ENCODE measurements at places on chromosomes 3 and 15. TPM values are rescaled to one million over a fixed set of nuclear protein-coding genes. Genes with fewer than 3 reads are reported as not detected.

GRCh38 chr15:90711842-90712241 is 5.3 kb upstream of the BLM start:
- no peak for DNase-seq

DNA sequence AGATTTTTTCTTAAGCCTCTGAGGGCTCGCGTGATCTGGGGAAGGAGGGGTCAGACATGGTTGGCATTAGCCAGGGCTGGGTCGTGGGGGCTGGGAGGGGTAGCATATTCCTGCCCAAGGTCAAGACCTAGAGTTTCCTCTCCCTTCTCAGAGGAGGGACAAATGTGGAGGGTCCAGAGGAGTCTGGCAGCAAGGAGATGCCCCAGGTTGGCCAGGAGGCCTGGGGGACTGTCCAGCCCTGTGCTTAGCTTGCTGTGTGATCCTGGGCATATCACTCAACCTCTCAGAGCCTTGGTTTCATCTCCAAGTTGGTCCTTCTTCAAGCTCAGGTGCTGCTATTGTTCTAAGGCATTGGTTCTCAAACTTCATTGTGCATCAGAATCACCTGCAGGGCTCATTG is 9.1 kb upstream of the CAMP start:
- DNase-seq = no peak

DNA sequence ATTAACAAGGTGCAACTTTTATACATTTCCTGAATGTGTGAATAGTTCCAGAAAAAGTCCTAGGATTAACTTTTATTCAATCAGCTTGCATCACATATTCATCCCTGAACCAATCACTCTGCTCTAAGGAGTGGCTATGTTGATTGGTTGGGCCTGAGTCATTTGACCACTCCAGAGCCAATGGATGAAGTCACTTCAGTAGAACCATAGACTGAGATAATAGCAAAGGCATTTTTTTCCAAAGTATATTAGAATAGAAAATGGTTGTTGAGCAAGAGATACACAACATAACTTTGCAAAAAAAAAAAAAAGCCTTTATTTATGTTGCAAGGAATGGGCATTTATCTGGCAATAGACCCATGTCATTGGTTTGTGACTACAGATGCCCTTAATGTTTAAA is 55.5 kb upstream of the AGTR1 start:
- no peak for DNase-seq

- no peak for DNase-seq
These were observed 108.6 kb downstream of the AKAP13 start for GRCh38 chr15:85488997-85489396.

- DNase-seq = no peak
These were observed 631.6 kb upstream of the KCNMB2 start for GRCh38 chr3:177904621-177905020.

DNA sequence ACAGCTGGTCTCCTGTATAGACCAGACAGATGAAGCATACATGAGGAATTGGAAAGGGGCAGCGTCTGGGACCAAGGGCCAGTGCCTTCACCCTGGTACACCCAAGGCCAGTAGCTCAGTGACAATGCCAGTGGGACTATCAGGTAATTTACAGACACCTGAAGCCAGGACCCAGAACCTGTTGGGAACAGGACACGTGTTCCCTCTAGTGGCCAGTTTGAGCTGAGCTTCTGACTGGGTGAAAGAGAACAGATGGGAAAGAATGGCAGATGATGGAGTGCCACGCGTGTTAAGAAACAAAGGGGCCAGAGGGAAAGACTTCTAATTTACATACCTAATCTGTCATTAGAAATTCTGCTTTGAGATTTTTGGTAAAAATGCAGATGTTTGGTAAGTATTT is 5.1 kb upstream of the SLC25A38 start:
- DNase-seq = peak; percentile 55

DNA sequence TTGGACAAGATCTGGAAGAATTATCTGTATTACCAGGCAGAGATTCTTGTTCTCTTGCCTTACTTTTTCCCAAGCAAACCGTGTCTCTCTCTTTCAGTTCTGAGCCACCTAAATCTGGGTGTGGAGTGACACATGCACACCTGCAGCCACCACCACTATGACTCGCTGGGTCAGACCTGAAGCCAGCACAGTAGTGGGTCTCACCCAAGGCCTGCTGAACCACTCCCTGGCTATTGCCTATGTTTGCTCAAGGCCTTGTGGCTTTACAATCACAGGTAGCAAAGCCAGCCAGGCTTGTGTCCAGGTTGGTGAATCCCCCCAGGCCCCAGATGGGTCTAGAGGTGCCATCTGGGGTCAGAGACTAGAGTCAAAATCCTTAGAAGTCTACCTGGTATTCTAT is 28.7 kb upstream of the COPB2 start:
- DNase-seq = no peak

GRCh38 chr3:122947196-122947595 is 80.4 kb downstream of the SEMA5B start:
- DNase-seq = no peak

C3orf22 gene
- total RNA-seq = not detected

ACP3 gene
- 0.44 TPM for total RNA-seq

MOBP gene
- total RNA-seq = not detected

DNA sequence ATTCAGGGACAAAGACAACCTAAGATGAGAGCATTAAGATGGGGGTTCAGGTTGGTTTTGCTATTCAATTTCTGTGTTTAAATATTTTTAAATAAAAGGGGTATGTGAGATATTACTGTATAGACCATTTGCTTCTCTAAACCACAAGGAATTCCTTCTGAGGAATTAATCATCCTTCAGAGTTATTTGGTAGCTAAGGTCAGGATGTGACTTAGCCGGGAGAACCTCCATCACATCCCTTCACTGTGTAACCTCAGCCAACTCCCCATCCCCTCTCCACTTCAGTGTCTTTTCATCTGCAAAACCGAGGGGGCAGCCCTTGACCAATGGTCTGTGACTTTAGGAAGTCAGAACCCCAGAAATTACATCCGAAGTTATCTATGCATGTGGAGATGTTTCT is 48.7 kb upstream of the SKOR1 start:
- DNase-seq = no peak

- DNase-seq = no peak
These were observed 8.5 kb upstream of the UBXN7 start for GRCh38 chr3:196440696-196441095.

ENTPD3 gene
- not detected for total RNA-seq

GRCh38 chr15:51775967-51776816 is 24.8 kb downstream of the TMOD2 start:
- DNase-seq = peak; percentile 71

DNA sequence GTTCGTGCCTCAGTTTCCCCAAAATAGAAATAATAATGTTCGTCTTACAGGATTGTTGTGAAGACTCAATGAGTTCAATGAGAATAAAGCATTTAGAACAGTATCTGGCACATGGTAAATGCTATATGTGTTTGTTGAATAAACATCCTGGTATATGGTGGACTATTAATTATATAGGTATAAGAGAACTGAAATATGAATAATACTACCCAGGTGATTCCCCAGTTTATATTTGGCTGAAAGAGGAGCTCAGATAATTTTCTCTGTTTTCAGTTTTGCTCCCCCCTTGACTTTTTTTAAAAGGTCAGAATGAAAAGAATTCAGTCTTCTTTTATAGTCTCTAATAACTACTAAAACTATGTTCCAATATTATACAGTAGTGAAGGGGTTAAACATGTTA is 46.9 kb downstream of the USP8 start:
- DNase-seq = no peak

ATP13A5 gene
- 0.23 TPM for total RNA-seq

- DNase-seq = no peak
These were observed 22.0 kb downstream of the SLC7A14 start for GRCh38 chr3:170563712-170564423.

DNA sequence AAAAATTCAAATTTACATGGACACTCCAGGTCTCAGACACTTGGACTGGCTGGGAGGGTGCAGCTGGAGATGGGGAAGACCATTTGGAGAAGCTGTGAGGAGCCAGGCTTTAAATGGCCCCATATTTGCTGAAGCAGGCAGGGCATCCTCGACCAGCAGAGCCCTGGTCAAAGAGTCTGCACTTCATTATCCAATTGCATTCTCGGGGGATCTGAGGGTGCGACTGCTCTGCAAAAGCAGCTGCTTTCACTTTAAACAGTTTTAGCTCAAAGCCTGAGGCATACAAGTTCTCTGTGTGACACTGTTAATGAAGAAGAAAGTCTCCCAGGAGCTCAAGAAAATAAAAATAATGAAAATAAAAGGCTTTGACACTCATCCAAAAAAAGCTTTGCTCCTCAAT is 98.0 kb upstream of the SLC25A36 start:
- DNase-seq = no peak

TMC3 gene
- not detected for total RNA-seq

All from endothelial cell (in vitro differentiated cells).